Fibroblast of the aortic adventitia (primary cell): ENCODE measurements at places on chromosomes 6 and 20. TPM values are rescaled to one million over a fixed set of nuclear protein-coding genes. Genes with fewer than 3 reads are reported as not detected.

The SPEF1 gene
- 0.09 TPM in 1 of 2 replicates, not detected in the other for total RNA-seq

The PLA2G7 gene
- 7.8 TPM in 1 of 2 replicates, not detected in the other for total RNA-seq

The MRAP2 gene
- 0.33 and 5.8 TPM in 2 replicates for total RNA-seq

The PTK6 gene
- total RNA-seq = not detected in 2 replicates

The SIRPD gene
- total RNA-seq = not detected in 2 replicates

The ROMO1 gene
- total RNA-seq = 164 and 214 TPM in 2 replicates

The CLVS2 gene
- not detected in 2 replicates for total RNA-seq

The ERVFRD-1 gene
- total RNA-seq = not detected in 2 replicates

The BPIFB2 gene
- not detected in 2 replicates for total RNA-seq

The ZFP57 gene
- 0.49 TPM in 1 of 2 replicates, not detected in the other for total RNA-seq

The WFDC10B gene
- total RNA-seq = not detected in 2 replicates

The NKAIN4 gene
- total RNA-seq = not detected in 2 replicates

The ENPP5 gene
- 0.36 and 5.3 TPM in 2 replicates for total RNA-seq

The PRL gene
- not detected in 2 replicates for total RNA-seq

The LY6G6F gene
- total RNA-seq = not detected in 2 replicates

The SLC22A3 gene
- total RNA-seq = 0.72 and 1.5 TPM in 2 replicates

The RHAG gene
- total RNA-seq = not detected in 2 replicates

The CLPSL1 gene
- not detected in 2 replicates for total RNA-seq

The CCM2L gene
- not detected in 2 replicates for total RNA-seq

The SLC26A8 gene
- 0.18 TPM in 1 of 2 replicates, not detected in the other for total RNA-seq

The KCNK17 gene
- not detected in 2 replicates for total RNA-seq
